ENCODE measurements at places on chromosomes 11 and 22.

GRCh38 chr11:2303627-2304505 lies 2.1 kb downstream of the TSPAN32 start:
- DNase-seq, result no peak

- no peak for DNase-seq
Observed at GRCh38 chr22:30609260-30610185, 2.5 kb downstream of the TCN2 start.

- no peak for DNase-seq
Observed at GRCh38 chr11:122398167-122398566, 257.4 kb upstream of the UBASH3B start.

- DNase-seq, result no peak
Observed at GRCh38 chr11:111960916-111961315, 23.8 kb downstream of the DIXDC1 start.

- DNase-seq, result no peak
Observed at GRCh38 chr22:30279046-30279788, 10.1 kb downstream of the CASTOR1 start.

DNA sequence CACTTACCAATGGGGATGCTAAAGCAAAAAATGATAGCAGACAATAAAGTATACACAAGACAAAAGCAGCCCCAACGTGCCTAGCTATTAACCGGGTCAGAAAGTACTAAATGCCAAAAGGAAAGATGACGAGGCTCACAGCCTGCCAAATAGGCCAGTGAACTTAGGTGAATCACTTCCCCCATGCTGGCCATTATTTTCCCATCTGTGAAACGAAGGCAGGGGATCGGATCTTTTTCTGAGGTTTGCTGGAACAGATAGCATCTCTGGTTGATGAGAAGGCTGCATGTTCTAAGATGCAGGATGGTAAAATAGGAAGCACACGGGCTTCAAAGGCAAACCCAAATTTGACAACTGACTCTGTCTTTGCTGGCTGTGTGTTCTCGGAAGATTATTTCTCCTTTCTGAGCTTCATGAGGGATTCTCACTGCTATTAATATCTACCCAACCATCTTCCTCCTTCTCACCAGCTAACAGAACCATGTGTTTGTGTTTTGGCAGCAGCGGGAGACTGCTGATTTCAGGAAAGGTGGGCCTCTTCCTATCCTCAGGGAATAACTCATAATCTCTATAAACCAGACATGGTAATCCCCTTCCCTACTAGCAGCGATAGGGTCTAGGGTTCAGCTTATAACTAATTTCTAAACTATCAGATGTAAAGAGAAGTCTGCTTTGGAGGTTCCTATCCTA lies 390.7 kb downstream of the LARGE1 start:
- no peak for DNase-seq

DNA sequence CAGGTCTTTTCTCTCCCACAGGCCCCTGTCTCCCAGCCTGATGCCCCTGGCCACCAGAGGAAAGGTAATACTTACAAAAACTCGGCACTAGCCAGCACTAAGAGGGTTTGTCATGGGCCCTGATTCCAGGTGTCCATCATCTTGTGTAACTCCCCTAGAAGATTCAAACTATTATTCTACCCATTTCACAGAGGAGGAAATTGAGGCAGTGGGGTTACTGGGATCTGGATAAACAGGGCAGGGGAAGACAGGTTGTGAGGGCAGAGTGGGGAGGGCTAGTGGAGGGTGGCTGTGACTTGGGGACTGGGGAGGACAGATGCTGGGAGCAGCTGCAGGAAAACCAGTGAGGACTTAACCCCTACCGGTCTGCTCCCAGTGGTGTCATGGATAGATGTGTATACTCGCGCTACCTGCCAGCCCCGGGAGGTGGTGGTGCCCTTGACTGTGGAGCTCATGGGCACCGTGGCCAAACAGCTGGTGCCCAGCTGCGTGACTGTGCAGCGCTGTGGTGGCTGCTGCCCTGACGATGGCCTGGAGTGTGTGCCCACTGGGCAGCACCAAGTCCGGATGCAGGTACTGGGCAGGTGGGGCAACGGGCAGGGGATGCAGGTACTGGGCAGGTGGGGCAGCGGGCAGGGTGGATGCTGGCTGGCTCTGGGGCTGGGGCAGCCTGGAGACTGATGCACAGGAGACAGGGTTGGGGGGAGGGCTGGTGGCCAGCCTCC lies 1.2 kb downstream of the VEGFB start:
- no peak for DNase-seq

DNA sequence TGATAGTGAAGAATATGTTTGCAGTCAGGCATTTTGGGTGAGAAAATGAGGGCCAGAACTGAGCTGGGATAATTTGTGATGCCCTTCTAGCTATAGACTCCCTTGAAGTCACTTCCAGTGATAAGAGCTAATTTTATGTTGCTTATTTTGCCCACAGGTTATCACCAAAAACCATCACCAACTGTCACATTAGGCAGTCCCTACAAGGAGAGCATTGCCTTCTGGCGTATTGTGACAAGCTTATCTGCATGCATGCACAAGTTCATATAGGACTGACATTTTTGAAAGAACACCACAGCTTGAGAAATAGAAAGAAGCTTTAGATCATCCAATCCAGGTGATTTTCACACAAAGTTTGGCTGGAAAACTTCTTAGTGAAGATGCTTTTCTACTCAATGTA lies 735.3 kb upstream of the RAG2 start:
- no peak for DNase-seq

DNA sequence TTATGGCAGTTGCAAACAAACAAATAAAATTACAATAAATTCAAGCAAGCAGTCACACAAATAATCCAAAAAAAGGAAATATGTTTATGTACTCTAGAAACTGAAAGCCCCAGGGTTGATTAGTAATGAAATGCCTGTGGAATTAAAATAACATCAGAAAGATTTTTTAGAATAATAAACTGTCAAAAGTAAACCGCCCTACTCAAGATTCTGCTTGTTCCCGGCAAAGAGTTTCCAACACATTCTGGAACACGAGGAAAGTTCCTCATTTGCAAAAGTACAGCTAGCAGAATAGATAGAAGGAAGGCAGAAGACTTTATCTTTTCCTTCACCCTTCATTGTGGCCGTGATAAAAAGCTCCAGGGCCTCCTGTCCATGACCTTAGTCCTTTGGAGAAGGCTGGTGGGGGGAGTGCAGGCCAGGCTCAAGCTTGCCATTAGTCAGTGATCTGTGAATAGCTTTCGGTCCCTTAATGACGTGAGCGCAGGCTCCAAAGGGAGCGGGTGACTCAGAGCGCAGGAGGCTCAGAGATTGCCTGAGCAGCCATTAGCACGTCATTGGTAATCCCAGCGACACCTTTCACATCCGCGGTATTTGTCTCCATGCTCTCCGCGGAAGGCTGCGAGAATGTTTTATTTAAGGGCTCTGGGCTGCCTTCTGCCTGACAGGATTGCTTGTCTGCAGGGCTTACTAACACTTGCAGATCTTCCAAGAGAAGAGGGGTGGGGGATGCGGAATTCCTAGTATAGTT lies 458.3 kb downstream of the METTL15 start:
- DNase-seq, result no peak

DNA sequence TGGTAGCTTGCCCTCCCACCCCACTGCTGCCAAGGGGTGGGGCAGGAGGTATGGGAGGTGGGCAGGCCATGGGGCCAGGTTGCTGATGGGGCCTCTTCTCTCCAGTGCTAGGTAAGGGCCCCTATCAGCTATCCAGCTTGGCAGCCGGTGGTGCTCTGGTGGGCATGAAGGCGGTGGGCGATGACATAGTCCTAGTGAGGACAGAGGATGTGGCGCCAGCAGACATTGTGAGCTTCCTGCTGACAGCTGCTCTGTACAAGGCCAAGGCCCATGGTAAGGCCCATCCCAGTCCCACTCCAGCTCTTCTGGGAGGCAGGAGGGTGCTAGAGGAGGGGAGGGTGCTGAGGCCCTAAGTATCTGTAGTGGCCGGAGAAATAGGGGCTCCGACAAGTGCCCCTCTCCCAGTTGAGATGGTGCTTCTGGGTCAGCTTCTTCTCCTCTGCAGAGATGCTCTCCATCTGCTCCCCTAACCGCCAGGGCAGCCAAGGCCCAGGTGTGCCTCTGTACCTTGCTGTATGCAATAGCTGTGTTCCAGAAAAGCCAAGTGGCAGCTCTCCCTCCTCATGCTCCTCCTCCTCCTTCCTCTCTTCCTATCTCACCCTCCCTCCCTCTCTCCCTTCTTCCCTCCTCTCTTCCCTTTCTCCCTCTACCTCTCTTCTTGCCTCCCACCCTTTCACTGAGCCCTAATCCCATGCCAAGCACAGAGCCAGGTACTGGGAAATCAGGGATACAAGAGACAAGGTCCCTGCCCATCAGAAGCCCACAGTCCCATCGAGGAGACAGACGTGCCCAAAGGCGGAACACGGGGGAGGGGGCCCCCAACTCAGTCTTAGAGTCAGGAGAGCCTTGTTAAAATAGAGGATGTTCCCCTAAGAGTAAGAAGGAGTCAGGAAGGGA lies 55.3 kb downstream of the OTOG start:
- DNase-seq, result no peak

GRCh38 chr11:67027943-67028542 lies 5.1 kb downstream of the SYT12 start:
- no peak for DNase-seq

- DNase-seq, result no peak
Observed at GRCh38 chr22:40817737-40818136, 1.4 kb downstream of the SLC25A17 start.

- no peak for DNase-seq
Observed at GRCh38 chr11:111439901-111440300, 60.8 kb upstream of the POU2AF1 start.

DNA sequence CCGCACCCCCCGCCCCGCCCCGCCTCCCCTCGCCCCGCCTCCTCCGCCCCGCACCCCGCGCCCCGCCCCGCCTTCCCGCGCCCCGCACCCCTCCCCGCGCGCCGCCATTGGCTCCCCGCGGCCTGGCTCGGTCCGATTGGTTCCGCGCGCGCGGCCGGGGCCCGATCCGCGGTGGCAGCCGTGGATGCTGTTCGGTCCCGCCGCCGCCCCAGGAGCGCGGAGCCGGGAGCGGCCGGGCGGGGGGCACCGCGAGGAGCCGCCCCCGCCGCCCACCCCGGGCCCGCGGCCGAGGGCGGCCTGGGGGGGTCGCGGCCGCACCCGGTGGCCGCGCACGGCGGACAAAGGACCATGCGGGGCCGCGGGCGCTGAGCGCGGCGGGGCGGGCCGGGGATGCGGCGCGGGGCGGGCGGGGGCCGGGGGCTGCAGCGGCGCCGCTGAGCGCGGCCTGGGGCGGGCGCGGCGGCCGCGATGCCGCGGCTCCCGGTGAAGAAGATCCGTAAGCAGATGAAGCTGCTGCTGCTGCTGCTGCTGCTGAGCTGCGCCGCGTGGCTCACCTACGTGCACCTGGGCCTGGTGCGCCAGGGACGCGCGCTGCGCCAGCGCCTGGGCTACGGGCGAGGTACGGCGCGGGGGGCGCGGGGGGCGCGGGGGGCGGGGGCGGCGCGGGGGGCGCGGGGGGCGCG lies at the start of gene B4GALNT4:
Gene B4GALNT4, plus strand, starts transcription at position 164 of the 683 bp plus-strand sequence. Its CDS starts 305 bp downstream, at position 469.
- peak; percentile 15 for DNase-seq

DNA sequence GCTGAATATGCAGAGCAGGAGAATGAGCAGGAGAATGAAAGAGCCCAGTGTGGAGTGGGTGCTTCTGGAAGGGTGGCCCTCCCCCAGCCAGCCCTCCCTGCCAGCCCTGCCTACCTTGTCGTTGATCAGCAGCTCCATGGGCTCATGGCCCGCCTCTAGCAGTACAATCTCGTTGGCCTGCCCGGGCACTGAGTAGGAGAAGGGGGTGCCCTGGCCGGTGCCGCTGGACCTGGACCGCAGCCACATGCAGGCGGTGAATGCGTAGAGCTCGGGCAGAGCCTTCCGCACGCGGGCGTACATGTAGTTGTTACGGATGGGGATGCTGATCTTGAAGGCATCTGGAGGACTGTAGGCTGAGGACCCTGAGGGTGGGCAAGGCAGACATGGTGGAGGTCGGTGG lies 17.4 kb downstream of the NPTXR start:
- no peak for DNase-seq

- no peak for DNase-seq
Observed at GRCh38 chr11:73453562-73453961, 77.4 kb downstream of the RELT start.

DNA sequence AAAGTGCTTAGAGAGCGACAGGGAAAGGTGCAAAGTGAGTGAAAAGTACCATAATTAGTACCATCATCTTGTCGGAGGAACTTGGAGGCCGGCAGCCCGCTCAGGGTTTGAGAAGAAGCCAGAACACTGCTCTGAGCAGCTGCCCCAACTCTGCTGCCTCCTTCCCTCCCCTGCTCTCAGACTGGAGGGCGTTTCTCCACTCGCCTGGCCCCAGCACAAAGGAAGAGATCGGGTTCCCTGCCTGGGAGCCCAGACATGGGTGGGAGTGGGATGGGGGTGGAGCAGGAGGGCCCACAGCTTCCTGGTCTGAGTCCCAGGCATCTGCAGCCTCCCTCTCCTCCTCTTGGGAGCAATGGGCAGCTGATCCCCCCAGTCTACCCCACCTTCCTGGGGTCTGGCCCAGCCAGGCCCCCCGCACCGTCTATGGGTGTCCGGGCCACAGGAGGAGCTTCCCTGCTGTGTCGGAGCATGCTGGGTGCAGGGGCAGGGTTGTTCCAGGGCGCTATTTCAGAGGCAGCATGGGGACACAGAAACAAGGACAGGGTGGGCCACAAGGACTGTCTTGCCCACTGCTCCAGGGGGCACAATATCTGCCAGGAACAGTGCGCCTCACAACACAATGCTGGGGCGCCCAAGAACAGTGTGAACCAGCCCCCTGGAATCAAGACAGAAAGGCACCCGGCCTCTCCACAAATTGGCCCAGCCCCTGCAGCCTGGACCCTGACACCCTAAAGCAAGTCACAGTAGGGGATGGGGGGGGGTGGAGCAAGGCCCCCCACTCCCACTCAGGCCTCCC lies 4.8 kb downstream of the LIF start:
- DNase-seq, result no peak

DNA sequence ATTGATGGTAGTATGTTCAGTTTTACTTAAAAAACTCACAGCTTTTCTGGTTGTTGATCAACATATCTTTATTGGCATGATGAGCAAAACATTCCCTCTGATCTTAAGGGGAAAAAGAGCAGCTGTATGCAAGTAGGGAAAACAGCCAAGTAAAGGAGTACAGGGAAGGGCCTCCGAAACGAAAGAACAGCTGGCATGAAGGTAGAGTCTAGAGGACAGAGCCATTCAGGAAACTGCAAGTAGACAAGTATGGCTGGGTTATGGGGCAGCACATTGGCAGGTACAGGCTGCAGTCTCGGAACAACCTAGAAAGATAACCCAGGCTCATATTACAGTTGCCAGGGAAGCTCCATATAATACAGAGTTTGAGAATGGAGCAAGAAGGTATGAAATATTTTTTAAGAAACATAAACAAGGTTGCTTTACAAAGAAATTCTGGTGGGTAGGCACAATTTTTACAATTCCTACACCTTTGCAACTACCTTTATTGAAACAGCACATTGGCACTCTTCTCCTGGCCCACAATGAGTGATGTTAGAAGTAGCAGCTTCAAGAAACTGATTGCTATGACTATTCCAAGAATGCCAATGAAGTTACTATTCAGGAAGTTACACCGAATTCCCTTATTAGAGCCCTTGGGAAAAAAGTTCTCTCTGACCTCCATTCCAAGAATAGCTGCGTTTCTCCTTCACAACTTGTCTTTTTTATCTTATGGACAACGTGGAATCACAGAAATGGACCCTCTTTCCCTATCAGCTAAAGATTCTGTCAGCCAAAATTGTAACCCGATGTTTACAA lies 45.2 kb downstream of the LGR4 start:
- DNase-seq, result no peak
